Right hindlimb (tissue), 1 donor: ENCODE measurements at places on chromosomes 6 and 20.

- DNase-seq = no peak
Measured at GRCh38 chr6:121865811-121866210, 430.4 kb downstream of the GJA1 start.

GRCh38 chr6:90136176-90136575 is 160.5 kb downstream of the BACH2 start:
- no peak for DNase-seq

GRCh38 chr6:34110610-34111009 is 35.3 kb downstream of the GRM4 start:
- DNase-seq = no peak

DNA sequence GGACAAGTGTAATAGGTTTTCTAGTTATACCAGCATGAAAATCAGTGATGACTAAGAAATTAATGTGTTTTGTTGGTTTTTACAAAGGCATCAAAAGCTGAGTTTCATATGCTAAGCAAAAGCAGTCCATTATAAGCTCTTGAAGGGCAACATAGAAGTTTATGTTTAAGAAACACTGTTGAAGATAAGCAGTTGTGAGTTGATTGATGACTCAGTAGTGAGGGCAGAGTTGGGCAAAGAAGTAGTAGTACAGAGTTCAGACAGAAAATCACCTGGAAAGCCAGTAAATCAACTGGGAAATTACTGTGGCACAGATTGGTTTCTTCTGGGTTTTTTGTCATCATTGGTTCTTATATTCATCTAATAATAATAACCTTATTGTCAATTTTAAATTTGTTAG is 78.0 kb upstream of the SMIM8 start:
- no peak for DNase-seq

GRCh38 chr6:16855460-16855859 is 94.2 kb upstream of the ATXN1 start:
- DNase-seq = no peak

- peak; percentile 56 for DNase-seq
Measured at GRCh38 chr6:7145885-7146828, 38.4 kb downstream of the RREB1 start.

GRCh38 chr6:134630508-134631121 is 312.7 kb upstream of the SGK1 start:
- DNase-seq = no peak

DNA sequence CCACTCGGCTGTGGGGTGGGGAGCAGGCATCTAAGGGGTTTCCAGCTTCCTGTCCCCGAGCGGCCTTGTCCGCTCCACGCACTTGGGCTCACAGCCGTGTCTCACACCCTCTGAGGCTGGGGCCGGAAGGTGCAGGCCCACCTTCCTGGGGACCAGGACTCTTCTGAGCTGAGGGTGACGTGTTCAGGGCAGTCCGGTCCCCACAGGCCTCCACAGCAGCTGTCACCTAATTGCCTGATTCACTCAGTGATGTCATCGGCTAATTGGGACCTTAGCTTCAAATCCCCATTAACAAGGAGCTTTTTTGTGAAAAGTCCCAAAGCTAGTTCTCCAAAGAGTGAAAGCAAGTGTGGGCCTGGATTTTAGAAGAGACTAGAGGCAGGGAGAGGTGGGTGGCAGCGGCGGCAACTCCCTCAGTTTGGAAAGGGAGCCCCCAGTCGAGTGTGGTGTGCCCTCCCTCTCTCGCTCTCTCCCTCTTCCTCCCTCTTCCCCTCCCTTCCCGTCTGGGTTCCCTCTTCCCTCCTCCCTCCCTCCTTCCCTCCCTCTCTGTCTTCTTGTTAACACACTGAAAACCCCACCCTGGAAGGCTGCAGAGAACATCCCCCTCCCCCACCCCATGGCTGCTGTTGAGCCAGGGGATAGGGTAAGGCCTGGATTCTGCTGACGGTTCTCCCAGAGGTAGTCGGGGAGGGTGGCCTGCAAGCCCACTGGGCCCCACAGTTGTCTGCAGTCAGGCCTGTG is 39.0 kb downstream of the MYT1 start:
- DNase-seq = no peak

GRCh38 chr6:113464960-113465359 is 392.2 kb upstream of the MARCKS start:
- DNase-seq = no peak

DNA sequence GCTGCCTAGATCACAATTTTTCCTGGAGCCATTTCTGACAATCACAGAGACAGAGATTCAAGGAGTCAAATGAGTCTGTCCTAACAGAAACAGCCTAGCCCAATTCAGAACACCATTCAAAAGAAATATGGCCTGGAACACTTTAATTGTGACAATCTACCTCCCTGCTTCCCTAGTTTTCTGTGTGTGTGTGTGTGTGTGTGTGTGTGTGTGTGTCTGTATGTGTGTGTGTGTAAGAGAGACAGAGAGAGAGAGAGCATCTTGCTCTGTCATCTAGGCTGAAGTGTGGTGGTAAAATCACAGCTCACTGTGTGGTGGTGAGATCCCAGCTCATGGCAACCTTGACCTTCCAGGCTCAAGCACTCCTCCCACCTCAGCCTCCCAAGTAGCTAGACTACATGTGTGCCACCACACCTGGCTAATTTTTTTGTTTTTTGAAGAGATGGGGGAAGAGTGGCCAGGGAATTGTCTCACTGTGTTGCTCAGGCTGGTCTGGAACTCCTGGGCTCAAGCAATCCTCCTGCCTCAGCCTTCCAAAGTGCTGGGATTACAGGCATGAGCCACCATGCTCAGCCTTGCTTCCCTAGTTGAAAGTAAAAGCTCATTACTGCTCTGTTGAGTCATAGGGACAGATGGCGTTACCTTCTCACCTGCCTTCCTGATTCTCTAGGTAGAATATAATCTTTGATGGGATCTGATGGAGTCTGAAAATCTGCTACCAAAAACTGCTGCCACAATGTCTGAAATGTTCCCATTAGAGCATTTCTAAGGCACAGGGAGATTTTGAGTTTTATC is 89.6 kb upstream of the BEND6 start:
- no peak for DNase-seq

- DNase-seq = no peak
Measured at GRCh38 chr6:144777249-144777648, 492.1 kb downstream of the UTRN start.

DNA sequence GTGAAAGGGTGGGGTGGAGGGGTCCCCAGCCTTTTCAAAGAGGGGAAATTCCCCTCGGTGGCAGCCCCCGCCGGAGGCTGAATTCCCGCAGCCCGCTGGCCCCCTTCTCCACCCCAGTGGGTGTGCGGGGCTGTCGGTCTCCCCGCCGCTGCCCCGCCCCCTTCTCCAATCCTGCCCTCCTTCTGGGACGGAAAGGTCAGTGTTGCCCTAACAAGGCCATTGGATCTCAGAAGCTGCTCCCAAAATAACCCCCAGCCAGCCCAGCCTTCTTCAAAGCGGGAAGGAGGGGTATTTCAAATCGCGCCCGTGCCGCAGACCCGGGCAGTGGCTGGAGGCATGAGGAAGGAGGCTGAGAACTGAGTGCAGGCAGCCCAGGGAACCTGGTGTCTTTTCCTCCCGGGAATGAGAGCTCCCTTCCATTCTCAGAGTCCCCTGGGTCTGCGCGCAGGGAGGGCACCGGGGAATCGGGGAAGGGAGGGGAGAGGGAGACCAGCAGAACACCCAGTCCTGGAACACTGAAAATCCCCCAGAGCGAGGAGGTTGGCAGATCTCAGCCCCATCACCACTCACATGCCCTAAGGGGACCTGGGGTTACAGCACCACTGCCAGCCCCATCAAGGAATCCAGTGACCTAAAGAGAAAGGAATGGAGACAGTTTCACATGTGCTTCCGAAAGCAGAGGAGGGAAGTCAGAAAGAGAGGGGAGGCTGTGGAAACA is at the start of gene JPH2:
JPH2 (minus strand) TSS at position 135 of the 718 bp plus-strand sequence. CDS start 483 bp downstream, outside the sequence.
- peak; percentile 65 for DNase-seq

DNA sequence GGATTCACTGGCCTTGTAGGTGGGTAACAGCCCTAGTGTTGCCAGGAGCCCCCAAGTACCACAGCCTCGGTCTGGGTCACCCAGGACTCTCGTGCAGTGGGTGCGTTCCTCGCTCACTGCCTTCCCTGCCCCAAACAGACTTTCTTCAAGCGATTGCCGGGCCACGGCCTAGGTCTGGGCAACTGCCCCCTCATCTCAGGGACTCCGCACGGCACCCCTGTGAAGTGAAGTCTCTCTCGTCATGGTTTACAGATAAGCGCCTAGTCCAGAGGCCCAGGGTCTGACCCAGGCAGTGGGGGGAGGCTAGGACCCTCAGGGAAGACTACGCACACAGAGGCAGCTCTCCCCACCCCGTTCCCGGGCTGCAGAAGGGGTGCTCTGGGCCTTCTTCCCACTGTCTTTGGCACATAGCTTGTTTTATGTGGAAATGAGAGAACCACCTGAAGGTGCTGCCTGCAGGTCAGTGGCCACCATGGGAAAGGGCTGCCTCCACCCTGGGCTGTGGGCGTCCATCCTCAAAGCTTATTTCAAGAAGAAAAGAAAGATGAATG is 220.8 kb downstream of the ERMARD start:
- peak; percentile 9 for DNase-seq

DNA sequence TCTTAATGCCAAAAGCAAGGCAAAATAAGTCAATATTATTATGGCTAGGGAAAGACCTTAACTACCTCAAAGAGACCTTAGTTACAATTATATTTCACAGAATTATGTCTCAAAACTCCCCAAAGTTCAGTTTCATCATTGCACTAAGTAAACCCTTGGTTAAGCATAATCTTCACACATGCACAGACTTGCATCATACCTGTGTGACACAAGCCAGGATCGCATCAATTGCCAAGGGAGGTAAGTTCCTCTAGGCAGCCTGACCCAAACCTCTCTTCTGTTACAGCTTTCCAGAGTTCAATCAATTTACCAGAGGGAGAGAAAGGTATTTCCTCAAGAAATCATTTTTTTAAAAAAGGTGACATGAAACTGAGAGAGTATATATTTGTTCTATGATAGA is 31.9 kb upstream of the PRSS35 start:
- DNase-seq = no peak
